ENCODE measurements at places on chromosomes 7 and 10. TPM values are rescaled to one million over a fixed set of nuclear protein-coding genes. Genes with fewer than 3 reads are reported as not detected.

VPS37D gene
- total RNA-seq, result 0.39 TPM

GRCh38 chr7:111878785-111879184 is 316.5 kb upstream of the IMMP2L start:
- H3K27me3 ChIP-seq, result peaks cover 6% of the 10 kb centered on the region

CRYGN gene
- 0.11 TPM for total RNA-seq

ZNF503 gene
- total RNA-seq, result 0.46 TPM

DNA sequence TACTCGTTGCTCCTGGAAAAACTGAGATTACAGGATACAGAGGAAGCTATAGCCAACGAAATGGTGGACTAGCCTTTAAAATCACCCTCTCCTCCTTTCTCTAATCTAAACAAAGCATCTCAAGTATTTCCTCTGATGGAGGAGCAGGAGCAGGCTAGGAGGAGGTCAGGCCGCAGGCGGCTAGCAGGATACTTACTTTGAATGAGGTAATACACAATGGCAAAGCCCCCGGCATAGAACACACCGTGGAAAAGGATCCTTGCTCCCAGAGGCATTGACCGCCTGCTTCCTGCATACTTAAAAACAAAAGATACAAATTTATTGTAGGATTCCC is 64.4 kb downstream of the STK17A start:
- H3K36me3 ChIP-seq, result peaks cover 58% of the 10 kb centered on the region
- H3K4me3 ChIP-seq, result peak overlapping the region; percentile 66
- no peak for DNase-seq
- H3K4me1 ChIP-seq, result peaks cover 95% of the 10 kb centered on the region
- no peaks in the 10 kb centered on the region for H3K27me3 ChIP-seq

Data from activated CD4-positive, alpha-beta T cell treated with anti-CD3 and anti-CD28 coated beads for 36 hours (primary cell).